ENCODE measurements at places on chromosomes 3 and 15.

GRCh38 chr3:134809427-134810051 is 14.5 kb downstream of the EPHB1 start:
- DNase-seq = no peak

- no peak for DNase-seq
Measured at GRCh38 chr3:185976100-185976499, 38.3 kb upstream of the TRA2B start.

GRCh38 chr3:73385568-73385967 is 239.2 kb downstream of the PDZRN3 start:
- DNase-seq = no peak

- DNase-seq = no peak
Measured at GRCh38 chr3:141386126-141386488, 17.8 kb downstream of the ZBTB38 start.

- DNase-seq = peak; percentile 81
Measured at GRCh38 chr3:101936419-101937356, 87.4 kb downstream of the NFKBIZ start.

DNA sequence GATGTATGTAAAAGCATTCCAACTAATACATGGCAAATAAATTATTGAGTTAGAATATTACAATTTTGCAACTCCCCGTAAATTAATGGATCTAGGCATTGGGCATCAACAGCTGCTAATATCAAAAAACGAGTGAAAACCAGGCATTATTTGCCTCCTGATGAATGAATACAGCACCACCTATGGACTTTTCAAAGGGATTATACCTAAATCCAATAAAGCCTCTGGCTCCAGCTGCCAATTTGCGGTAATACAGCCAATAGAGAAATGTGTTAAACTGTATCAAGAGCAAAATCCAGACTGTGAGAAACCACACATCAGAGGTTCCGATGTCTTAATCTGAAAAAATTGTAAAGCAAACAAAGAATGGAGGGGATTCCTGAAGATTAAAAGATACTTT is 16.3 kb upstream of the A4GNT start:
- DNase-seq = no peak

- DNase-seq = no peak
Measured at GRCh38 chr3:15653321-15653720, 51.8 kb downstream of the BTD start.

GRCh38 chr3:172839679-172840078 is 89.2 kb downstream of the ECT2 start:
- no peak for DNase-seq

GRCh38 chr15:40845036-40845435 is 1.2 kb downstream of the SPINT1 start:
- DNase-seq = no peak

- no peak for DNase-seq
Measured at GRCh38 chr15:93943586-93943985, 287.8 kb upstream of the MCTP2 start.

DNA sequence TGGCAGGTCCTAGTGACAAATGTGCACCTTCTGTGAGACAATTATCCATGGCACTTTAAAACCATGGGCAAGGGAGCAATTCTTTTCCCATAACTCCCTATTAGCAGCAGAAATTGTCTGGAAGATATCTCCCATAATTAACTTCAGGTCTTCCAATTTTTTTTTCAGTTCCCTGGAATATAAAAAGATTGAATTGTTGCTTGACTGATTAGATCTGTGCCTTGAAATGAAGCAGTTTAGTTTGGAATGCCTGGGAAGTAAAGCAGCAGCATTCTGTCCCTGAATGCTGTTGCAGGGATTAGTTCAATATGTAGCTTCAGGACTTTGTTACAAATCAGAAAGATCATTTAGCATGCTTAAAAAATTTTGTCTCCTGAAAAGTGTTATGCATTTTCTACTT is 137.0 kb upstream of the GOLGA6L4 start:
- DNase-seq = no peak

- no peak for DNase-seq
Measured at GRCh38 chr3:52225452-52226228, at the start of gene TLR9. TSS of gene TLR9 (minus strand) at chr3:52225645. CDS start at chr3:52225529, 116 bp downstream.

- DNase-seq = no peak
Measured at GRCh38 chr3:45244356-45244755, 18.3 kb upstream of the TMEM158 start.

GRCh38 chr15:52382647-52383046 is 87.0 kb upstream of the MYO5C start:
- DNase-seq = no peak

GRCh38 chr3:24624938-24625681 is 130.5 kb upstream of the THRB start:
- DNase-seq = no peak

GRCh38 chr3:11452885-11453847 is 181.0 kb downstream of the ATG7 start:
- peak; percentile 40 for DNase-seq

GRCh38 chr3:118932822-118933558 is 101.7 kb downstream of the IGSF11 start:
- peak; percentile 40 for DNase-seq

- no peak for DNase-seq
Measured at GRCh38 chr15:66565141-66565641, 607 bp downstream of the LCTL start.

GRCh38 chr3:16060358-16060852 is 114.1 kb upstream of the GALNT15 start:
- DNase-seq = peak; percentile 100

DNA sequence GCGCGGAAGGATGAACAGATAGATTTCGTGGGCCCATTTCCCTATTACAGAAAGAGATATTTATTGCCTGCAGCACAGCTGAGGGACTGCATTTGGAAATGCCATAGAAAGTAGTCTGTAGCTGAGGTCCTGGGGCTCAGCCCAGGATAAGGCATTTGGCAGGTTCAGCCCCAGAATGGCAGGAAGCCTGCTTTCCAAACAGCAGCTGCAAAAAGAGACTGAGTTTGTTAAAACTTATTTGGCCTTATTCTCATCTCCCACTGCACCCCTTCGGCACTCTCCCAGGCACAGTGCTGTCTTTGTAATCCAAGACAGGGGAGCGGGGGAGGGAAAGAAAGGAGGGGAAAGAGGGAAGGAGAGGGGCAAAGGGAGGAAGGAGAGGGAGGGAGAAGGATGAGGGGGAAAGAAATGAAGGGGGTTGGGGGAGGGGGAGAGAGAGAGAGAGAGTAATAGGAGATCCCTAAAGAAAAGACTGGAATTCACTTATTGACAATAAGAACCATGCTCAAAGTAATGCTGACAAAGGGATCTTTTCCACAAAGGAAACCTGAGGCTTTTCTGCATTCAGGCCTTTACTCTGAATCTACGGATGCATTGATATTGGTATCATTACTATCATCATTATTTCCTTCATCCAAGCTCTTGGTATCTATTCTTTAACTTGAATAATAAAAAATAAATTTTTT is 94.0 kb upstream of the LRRN1 start:
- no peak for DNase-seq

- peak; percentile 27 for DNase-seq
Measured at GRCh38 chr15:100457201-100457600, 71.5 kb downstream of the CERS3 start.

DNA sequence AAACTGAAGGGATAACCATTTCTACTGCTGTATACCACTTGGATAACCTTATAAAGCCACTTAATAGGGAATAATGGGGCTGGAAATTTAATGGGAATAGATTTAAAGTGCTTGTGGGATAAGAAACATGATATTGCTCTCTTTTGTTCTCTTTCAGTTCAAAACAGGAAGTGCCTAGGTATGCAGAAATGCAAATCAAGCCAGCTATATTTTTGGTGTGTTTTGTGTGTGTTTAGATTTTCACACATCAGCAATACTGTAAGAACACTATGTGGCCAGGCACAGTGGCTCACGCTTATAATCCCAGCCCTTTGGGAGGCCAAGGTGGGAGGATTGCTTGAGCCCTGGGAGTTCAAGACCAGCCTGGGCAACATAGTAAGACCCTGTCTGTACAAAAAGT is 442.3 kb upstream of the TPRG1 start:
- no peak for DNase-seq

GRCh38 chr3:37985637-37986320 is 4.8 kb upstream of the VILL start:
- peak; percentile 27 for DNase-seq

DNA sequence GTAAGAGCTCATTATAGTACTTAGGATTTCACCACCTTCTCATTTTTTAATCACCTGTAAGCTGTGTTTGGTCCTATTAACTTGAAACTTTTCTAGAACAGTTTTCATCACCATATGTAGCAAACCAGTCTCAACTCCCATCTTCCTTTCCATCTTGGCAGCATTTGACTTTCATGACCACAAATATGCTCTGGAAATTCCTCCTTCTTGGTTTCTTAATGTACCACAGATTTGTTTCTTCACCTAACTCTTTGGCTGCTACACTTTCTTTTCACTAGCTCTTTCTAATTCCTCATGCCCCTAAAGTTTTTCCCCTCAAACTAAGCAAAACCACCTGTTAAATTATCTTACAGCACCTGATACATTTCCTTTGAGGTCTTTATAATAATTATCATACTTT is 13.2 kb upstream of the NMB start:
- DNase-seq = peak; percentile 86

DNA sequence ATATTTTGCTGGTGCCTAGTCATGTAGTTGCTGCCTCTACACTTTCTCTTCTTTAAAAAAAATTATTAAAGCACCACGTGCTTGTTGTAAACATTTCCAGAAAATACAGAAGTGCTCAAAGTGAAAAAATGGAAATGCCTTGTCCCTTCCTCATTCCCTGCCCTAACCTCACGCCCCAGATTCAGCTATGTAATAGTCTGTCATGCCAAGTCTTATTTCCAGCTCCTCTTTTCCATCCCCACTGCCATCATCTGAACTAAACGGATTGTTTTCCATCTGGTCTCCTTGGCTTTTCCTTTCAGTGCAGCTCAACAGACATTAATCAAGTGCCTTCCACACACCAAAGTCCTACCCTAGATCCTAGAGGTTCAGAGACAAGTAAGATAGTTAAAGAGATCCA is 15.5 kb downstream of the ZNF774 start:
- peak; percentile 37 for DNase-seq

DNA sequence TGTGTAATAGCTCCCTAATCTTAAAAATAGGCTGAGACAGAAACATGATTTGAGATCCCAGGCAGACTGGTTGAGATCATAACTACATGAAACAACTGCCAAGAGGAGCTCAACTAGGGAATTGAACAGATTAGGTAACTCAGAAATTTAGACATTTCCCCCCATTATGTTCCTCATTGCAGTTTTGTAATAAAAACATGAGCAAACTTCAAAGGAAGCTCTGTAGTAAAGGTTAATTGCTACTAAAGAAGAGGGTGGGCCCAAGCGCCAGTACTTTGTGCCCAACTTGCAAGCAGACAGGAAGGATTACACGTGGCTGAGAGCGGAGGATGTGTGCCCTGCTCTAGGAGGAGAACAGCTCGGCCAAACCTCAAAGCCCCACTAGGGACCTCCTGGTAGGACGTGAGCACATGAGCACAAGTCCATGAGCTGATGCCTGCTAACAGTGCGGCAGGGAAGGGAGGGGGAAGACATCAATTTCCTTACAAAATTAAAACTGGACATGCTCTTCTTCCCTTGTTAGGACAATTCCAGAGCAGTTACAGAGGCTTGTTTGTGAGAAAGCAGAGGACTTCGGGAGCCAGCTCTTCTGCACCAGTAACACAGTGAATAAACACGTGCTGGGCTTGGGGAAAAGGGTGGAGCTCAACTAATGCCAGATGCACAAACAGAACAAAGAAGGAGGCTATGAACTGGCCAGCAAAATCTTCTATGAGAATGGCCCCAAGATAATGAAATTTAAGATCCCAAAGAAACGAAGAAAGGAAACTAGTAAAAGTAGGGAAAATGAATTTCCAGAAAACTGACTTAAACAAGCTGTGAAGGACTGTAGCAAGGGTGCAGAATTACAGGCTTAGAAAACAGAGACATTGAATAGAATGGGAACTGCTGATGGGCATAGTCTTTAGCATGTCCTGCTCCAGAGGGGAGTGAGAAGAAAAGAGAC is 275.5 kb downstream of the MECOM start:
- no peak for DNase-seq

DNA sequence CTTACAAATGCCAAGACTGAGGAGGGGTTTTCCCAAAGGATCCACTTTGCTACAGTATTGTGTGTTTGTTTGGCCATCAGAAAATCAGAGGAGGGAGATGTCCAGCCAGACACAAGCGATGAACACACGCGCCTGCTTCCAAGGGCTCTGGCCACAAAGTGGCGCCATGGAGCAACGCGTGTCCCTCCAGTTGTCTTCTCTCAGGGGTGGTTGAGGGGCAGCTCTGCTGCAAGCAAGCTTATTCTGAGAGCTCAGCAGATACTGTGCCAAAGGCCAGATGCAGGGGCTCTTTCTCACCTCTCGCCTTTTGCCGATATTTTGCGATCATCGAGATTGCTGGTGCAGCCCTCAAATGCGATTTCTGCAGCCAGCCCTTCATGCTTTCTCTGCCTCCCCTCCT is 88.9 kb upstream of the OSBPL11 start:
- DNase-seq = peak; percentile 14

DNA sequence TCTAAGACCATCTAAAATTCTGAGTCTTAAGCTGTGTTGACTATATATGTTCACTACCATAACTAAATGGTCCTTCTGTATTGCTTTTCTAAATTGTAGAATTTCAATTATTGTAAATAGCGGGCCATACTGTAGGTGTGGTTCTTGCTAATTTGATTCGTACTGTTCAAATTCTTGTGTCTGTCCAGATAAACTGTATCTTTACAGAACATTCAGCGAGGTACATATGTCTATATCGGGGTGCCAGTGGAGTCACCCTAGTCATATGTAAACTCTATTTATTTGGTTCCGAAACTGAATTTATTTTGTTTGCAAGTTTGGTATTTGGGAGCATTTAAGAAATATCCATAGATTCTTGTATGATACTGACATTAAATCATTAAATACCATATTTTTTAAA is 69.0 kb downstream of the IGF1R start:
- no peak for DNase-seq

- DNase-seq = peak; percentile 25
Measured at GRCh38 chr3:105195260-105195659, 171.4 kb upstream of the ALCAM start.

DNA sequence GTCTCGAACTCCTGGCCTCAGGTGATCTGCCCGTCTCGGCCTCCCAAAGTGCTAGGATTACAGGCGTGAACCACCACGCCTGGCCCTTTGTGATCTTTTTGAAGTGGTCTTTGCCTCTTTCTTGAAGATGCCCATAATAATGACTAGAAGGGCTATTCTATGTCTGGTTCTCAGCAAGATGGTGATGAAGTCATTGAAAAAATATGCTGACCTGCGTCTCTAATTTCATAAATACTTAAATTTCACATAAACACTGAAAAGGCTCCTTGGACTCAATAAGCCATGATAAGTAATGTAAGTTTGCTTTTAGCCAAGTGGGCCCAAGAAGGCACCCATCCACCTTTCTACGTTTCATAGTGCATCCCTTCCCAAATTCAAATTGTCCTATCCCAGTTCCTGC is 775 bp upstream of the MAPK6 start:
- DNase-seq = peak; percentile 57

- DNase-seq = no peak
Measured at GRCh38 chr3:160106905-160107861, 118.0 kb upstream of the C3orf80 start.

GRCh38 chr3:157360044-157360443 is 76.6 kb upstream of the PTX3 start:
- DNase-seq = peak; percentile 90

Measured in fibroblast of gingiva (primary cell).